ENCODE measurements at places on chromosomes 3 and 15. TPM values are rescaled to one million over a fixed set of nuclear protein-coding genes. Genes with fewer than 3 reads are reported as not detected.

C3orf70 gene
- total RNA-seq = 0.05 TPM

DTX3L gene
- 154 TPM for total RNA-seq

CLDN16 gene
- total RNA-seq = not detected

ARPIN gene
- not detected for total RNA-seq

NRG4 gene
- total RNA-seq = not detected

CADM2 gene
- not detected for total RNA-seq

CFAP44 gene
- 6.4 TPM for total RNA-seq

SPATA12 gene
- not detected for total RNA-seq

UPK1B gene
- total RNA-seq = not detected

CD200R1 gene
- total RNA-seq = 18.6 TPM

Data from T-helper 1 cell treated with Interleukin-12 subunit alpha and Interleukin-12 subunit beta and Interleukin-4 antibody, amounts not matched to agents 30 ng/mL and 1 ng/mL, for 36 hours (primary cell).